ENCODE measurements at places on chromosomes 5 and 9. TPM values are rescaled to one million over a fixed set of nuclear protein-coding genes. Genes with fewer than 3 reads are reported as not detected.

The C5orf58 gene
- 0.35 TPM for polyA plus RNA-seq

The CATSPER3 gene
- 0.93 TPM for polyA plus RNA-seq

The EQTN gene
- not detected for polyA plus RNA-seq

The CCDC107 gene
- polyA plus RNA-seq: 21.0 TPM

The SLC45A2 gene
- polyA plus RNA-seq: 0.65 TPM

The GABBR2 gene
- polyA plus RNA-seq: 0.63 TPM

The SLC46A2 gene
- 0.18 TPM for polyA plus RNA-seq

The PCDHB4 gene
- 3.1 TPM for polyA plus RNA-seq

The GNA14 gene
- 6.0 TPM for polyA plus RNA-seq

The SPATA6L gene
- polyA plus RNA-seq: 0.53 TPM

The ANKRD18B gene
- 0.08 TPM for polyA plus RNA-seq

The SLC34A1 gene
- polyA plus RNA-seq: not detected

The PIP5KL1 gene
- polyA plus RNA-seq: 3.3 TPM

The PTGES gene
- 9.2 TPM for polyA plus RNA-seq

The PCDHAC2 gene
- polyA plus RNA-seq: 2.0 TPM

The PAEP gene
- polyA plus RNA-seq: not detected

The GPR151 gene
- polyA plus RNA-seq: not detected

The KCTD16 gene
- polyA plus RNA-seq: 0.08 TPM

The TAF11L3 gene
- not detected for polyA plus RNA-seq

The PCDHA9 gene
- not detected for polyA plus RNA-seq

The CXXC5 gene
- polyA plus RNA-seq: 95.0 TPM

The PLAC8L1 gene
- 1.3 TPM for polyA plus RNA-seq

The PCDH1 gene
- 18.8 TPM for polyA plus RNA-seq

The NINJ1 gene
- polyA plus RNA-seq: 32.1 TPM

The CDK5RAP2 gene
- 59.8 TPM for polyA plus RNA-seq

The ZNF608 gene
- polyA plus RNA-seq: 25.4 TPM

The GABRA1 gene
- polyA plus RNA-seq: not detected

The PCDHB9 gene
- polyA plus RNA-seq: 3.2 TPM

The NPR2 gene
- polyA plus RNA-seq: 20.4 TPM

The ANKRD20A1 gene
- not detected for polyA plus RNA-seq

The TNFSF15 gene
- 0.30 TPM for polyA plus RNA-seq

The GAPT gene
- 0.59 TPM for polyA plus RNA-seq

The SLIT3 gene
- 7.5 TPM for polyA plus RNA-seq

The LCP2 gene
- polyA plus RNA-seq: 7.4 TPM

The CFAP77 gene
- polyA plus RNA-seq: not detected

The FST gene
- polyA plus RNA-seq: 33.1 TPM

The KIF4B gene
- not detected for polyA plus RNA-seq

The SVEP1 gene
- 20.6 TPM for polyA plus RNA-seq

The CDH10 gene
- polyA plus RNA-seq: 0.26 TPM

The ZNF300 gene
- 8.8 TPM for polyA plus RNA-seq

The LEAP2 gene
- 2.6 TPM for polyA plus RNA-seq

Data from hindlimb muscle (tissue), 1 donor.